ENCODE measurements at places on chromosomes 5 and 9.

GRCh38 chr5:54160329-54160728 is 150.0 kb downstream of the ARL15 start:
- DNase-seq: no peak

- DNase-seq: no peak
These were observed 358.9 kb downstream of the ARRDC3 start for GRCh38 chr5:91024206-91024605.

DNA sequence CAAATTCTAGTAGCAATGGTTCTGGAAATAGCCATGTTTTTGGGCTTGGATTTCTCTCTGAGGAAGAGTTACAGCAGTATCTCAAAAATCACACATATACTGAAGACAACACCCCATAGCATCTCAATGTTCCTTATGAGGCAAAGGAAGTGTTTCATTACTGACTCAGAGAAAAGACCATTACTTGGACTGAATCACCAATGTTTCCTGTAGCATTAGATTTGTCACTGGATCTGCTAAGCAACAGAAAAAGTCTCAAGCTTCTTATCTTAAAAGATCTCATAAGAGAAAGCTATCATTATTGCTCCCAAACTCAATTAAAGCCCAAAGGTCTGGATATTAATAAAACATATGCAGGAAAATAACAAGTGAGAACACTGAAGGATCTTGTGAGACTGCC is 272.4 kb downstream of the ADAMTS6 start:
- DNase-seq: no peak

GRCh38 chr5:142305211-142305610 is 19.6 kb downstream of the SPRY4 start:
- no peak for DNase-seq

DNA sequence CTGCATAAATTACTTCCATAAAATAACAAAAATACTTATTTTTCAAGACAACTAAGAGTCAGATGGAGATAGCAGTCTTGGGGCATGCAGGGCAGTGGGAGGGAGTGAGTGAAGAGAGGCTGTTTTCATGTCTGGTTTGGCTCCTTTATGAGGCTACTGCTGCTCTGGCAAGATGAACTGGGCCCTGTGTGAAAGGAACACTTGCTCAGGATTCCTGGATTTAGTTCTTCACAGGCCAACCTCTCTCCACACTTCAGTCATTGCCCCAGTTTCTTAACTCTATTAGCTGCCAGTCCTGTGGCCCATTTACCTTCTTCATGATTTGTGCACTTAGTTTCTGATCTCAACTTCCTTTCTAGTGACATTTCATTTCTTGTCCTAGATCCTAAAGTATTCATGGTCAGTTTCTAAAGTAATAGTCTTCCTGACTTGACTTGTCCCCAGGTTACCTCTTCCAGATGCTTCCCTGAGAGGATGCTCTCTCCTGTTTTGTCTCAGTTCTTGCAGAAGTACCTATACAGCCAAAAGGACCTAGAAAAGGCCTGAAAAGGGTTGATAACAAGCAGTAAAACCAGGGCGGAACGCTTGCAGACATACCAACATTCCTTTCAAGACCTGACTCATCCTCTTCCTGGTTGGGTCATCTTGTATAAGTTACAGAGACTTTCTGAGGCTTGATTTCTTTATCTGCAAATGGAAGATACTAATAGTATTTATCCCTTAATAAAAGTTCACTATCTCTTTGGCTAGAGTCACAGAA is 77.0 kb upstream of the ZFAND5 start:
- DNase-seq: no peak
